ENCODE measurements at places on chromosomes 2 and 18.

DNA sequence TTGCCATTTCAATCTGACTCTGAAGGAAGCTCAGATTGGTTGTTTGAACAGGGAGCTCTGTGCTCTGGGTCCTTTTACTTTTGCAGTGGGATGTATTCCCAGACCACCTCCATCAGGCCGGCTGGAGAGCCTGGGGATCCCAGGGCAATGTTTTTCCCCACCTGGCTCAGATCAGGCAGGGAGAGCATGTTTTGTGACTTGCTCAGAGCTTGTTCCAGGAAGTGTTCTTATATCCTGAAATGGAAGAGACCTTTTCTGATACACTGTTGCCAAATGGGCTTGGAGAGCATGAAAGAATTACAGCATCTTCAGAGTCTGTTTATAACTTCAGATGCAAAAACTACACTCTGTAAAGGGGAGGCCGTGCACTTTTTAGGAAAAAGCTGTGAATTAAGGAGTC lies 56.0 kb downstream of the LIPG start:
- no peak for DNase-seq

- DNase-seq = no peak
Observed at GRCh38 chr18:26568926-26569665, 20.7 kb upstream of the KCTD1 start.

GRCh38 chr2:38125842-38126241 lies 49.9 kb upstream of the CYP1B1 start:
- DNase-seq = no peak

DNA sequence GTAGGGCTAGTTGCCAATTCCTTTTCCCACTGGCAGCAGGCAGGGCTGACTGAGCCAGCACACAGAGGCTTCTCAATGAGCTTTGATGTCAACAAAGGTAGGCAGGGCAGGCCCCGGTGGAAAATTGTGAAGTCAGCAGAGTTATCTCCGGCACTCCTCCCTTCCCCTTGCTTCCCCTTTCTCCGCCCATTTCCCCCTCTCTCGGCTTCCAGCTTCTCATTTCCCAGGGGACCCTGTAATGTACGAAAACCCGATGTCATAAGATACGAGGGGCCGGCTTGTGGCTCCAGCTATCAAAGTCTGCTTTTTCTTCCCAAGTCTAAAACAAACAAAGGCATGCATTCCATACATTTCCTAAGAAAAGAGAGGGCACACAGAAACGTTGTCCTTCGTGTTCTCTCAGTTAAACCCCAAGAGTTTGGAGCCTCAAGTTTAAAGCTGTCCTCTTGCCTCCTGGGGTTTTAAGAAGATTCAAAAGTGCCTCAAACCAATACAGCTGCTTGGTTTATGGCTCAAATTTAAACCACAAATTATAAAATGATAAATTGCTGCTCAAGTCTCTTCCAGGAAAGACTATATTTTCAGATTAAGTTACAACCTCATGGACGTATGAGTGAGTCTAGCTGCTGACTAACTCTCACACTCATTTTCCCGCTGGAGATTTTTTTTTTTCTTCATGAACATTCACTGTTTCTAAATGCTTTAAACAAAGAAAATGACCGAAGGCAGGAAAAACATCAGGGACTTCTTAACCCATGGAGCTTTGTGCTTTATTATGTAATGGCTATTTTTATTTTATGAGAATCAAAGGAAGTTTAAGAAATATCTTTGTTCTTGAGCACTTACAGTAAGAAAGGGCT lies 27.2 kb upstream of the EML4 start:
- no peak for DNase-seq

DNA sequence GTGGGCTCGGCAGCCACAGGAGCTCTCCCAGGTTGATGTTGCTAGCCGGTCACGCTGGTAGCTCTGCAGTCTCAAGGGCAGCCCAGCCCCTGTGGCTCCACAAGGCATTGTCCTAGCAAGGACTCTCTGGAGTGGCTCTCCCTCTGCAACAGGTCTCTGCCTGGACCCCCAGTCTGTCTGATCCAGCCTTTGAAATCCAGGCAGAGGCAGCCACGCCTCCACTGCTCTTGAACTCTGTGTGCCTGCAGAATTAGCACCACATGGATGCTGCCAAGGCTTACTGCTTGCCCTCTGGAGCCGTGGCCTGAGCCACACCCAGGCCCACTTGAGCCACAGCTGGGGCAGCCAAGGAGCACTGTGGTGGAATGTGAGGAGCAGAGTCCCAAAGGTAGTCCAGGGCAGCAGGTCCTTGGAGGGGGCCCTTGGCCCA lies 43.0 kb upstream of the FAHD2A start:
- DNase-seq = no peak

GRCh38 chr2:218615868-218616315 lies 8.2 kb downstream of the PLCD4 start:
- no peak for DNase-seq

GRCh38 chr2:30366199-30366691 lies 80.8 kb upstream of the LCLAT1 start:
- DNase-seq = no peak

DNA sequence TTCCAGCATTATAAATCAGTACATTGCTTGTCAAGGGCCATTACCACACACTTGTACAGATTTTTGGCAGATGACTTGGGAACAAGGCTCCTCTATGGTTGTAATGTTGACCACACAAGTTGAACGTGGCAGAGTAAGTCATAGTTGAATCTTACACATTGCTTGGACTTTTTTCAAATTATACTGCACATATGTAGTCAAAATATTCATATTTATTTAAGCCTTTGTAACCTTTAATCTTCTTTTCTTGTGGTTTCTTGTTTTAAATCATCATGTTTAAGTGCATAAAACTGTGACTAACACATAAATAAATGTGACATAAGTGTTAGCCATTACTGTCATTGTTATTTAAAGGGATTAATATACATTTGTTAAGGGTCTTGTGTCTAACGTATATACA lies 52.1 kb upstream of the EPB41L5 start:
- DNase-seq = no peak

- DNase-seq = no peak
Observed at GRCh38 chr2:56582570-56582969, 398.8 kb downstream of the CCDC85A start.

- DNase-seq = no peak
Observed at GRCh38 chr18:32870611-32871010, 97.8 kb upstream of the KLHL14 start.

GRCh38 chr2:215000721-215001120 lies 137.7 kb downstream of the ABCA12 start:
- no peak for DNase-seq

- DNase-seq = peak; percentile 86
Observed at GRCh38 chr2:70994699-70995425, at the start of gene TEX261. Gene TEX261 (minus strand): TSS chr2:70994873. CDS start chr2:70994757, 116 bp downstream.

DNA sequence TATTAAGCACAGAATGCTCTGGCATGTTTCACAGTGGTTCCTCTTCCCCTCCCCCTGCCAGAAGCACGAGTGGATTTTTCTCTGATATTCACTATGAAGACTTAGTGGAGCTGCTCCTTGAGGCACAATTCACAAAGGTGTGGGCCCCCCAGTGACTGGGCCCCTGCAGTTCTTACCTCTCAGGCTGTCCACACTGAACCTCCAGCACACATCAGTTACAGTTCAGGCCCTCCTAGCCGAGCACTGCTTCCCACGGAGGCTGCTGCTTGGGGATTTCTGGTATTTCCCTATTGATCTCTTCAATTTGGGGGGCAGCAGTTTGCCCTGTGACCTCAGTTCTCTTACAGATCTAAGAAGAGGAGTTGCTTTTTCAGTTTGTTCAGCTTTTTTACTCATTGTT lies 236.1 kb downstream of the SH3RF3 start:
- no peak for DNase-seq

DNA sequence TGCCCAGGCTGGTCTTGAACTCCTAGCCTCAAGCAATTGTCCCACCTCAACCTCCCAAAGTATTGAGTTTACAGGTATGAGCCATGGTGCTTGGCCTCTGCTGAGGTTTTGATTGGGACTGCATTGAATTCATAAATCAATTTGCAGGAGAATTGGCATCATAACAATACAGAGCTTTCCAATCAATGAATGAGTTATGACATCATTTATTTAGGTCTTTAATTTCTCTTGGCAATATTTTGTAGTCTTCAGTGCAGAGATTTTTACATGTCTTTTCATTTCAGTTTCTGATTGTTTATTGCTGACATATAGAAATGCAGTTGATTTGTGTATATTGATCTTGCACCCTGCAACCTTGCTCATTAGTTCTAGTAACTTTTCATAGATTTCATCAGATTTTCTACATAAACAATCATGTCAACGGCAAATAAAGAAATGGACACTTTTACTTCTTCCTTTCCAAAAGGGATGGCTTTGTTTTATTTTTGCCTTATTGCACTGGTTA lies 119.9 kb downstream of the TFCP2L1 start:
- DNase-seq = no peak

DNA sequence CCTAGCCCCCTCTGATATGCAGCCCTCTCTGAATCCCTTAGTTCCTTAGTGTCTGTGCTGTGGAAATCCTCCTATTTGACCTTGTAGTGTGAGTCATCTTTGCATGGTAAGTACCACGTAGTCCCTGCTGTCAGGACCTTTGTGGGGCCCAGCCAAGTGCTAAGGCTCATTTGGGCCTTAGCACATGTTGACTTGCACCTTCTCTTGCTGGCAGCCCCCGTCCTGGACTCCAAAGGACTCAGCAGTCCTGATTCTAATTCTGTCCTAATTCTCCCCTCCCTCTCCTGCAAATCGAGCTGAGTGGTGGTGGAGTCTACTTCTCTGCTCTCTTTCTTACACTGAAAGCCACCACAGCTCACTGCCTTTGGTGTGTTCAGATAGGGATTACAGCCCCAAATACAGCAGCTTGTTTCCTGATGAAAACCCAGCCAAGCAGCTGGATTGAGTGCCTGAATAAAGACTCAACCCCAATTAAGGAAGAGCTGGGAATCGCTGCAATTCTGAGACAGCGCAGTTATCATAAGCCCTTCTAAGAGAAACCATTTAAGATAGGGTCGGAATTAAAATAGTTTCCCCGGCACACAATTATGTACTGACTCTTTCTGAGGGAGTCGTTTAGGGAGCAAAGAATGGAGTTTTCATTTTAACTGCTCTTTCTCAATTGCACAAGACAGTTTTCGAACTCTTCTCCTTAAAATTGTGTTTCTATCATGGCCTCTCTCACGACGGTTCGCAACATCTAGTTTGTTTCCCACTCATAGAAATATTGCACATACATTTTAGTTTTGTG lies 215.6 kb upstream of the TNP1 start:
- no peak for DNase-seq

DNA sequence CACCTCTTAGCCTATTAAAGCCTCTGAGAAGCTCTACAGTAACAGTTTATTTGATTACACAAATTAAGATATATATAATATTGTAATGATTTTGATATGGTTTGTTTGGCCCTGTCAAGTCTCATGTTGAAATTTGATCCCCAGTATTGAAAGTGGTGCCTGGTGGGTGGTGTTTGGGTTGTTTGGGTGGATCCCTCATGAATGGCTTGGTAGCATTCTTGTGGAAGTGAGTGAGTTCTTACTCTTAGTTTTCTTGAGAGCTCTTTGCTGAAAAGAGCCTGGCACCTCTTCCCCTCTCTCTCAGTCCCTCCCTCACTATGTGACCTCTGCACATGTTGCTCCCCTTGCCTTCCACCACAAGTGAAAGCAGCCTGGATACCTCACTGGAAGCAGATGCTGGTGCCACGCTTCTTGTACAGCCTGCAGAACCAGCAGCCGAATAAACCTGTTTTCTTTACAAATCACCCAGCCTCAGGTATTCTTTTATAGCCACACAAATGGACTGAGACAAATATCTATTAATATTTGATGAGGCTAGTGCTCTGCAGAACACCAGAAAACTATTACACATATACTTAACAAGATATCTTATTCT lies 52.8 kb downstream of the SLC4A10 start:
- no peak for DNase-seq

DNA sequence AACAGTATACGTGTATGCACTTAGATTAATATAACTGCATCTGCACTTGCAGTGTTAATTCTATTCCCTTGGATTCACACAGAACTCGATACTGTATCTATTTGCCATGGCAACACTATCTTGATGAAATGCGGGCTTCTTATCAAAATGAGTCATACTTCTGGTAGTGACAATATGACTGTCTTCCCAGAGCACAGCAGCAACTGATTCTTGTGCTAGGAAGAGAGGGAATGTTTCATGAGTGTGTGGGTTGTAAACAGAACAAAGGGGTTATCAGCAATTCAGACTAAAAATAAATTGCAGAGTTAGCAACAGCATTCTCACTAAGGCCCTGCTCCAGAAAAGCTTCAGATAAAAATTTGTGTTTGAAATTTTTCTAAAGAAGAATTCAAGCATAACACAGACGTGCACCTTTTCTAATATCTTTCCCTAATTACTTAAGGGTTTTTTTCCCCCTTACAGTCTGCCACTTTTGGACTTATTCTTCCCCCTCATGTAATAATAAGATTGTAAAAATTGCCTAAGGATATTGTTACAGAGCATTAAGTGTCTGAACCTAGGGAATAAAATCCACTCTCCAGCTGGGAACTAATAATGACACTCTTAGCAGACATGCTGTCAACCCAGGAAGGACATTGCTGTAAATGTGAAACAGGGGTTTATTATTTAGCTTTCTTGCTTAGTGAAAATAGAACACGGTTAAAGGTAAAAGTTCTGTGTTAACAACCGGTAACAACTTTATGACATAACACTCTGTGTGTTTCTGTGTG lies 99.9 kb upstream of the SLC38A11 start:
- no peak for DNase-seq

DNA sequence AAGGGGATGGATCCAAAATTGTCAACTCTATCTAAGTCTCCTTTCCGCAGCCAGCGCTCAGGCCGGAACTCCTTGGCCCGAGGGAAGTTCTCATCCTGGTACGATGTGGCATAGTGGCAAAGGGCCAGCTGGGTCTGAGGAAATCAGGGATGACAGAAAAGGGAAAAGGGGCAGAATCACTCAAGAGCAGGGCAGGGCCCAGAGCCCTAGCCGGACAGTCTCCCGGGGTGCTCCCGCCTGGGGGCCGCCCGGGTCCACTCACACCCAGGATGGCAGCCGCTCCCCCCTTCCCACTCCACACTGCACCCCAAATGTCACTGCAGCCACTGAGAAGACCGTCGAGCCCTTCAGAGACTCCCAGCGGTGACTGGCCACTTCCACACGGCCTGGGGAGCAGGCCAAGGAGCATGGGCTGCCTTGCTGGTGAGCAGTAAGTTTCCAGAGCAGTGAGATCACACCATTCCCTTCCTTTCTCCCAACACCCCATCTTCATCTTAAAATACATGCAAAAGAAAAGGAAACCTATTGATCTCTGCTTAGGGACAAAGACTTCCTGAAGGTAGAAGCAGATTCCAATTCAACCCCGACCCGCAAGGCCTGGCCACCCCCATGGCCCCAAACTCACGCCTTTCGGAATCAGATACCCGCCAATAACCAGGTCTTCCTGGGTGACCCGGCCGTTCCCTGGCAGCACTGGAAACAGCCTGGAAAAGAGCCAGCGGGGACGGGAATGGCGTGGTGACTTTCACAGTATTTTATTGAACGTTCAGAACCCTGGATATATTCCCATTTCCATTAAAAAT lies 26.7 kb downstream of the CYP27C1 start:
- no peak for DNase-seq

DNA sequence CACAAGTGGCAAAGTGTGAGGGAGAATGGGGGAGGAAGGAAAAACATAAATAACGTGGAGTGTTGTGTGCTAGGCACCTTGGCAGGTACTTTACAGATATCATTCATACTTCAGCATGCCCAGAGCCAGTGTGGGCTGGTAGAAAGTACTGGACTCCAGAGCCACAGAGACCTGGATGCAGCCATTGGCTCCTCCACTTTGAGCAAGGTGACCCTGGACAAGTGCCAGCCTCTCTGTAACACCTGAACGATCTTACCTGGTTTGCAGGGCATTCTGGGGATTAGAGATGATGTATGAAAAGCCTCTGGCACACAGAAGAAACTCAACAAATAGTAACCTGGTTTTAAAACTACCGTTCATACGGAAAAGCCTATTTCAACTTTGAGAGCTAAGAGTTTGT lies 6.3 kb downstream of the LOXHD1 start:
- no peak for DNase-seq

GRCh38 chr18:46155641-46156051 lies 51.5 kb downstream of the HAUS1 start:
- DNase-seq = no peak

Data from GM12891 (cell line).